Ammon's horn (tissue), 1 donor: ENCODE measurements at places on chromosomes 5 and 9.
A peak's percentile ranks its signal among the peaks of the same experiment; 100 is the strongest.

DNA sequence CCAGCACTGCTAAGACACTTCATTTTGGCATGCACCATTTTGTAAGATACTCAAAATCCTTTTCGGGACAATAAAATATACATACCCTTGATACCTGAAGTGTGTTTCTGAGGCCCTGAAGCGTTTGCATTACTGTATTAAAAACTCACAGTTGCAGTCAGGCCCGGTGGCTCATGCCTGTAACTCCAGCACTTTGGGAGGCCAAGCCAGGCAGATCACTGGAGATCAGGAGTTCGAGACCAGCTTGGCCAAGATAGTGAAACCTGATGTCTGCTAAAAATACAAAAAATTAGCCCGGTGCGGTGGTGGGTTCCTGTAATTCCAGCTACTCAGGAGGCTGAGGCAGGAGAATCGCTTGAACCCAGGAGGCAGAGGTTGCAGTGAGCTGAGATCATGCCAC is 2.5 kb upstream of the EIF4EBP3 start:
- no peak for DNase-seq

DNA sequence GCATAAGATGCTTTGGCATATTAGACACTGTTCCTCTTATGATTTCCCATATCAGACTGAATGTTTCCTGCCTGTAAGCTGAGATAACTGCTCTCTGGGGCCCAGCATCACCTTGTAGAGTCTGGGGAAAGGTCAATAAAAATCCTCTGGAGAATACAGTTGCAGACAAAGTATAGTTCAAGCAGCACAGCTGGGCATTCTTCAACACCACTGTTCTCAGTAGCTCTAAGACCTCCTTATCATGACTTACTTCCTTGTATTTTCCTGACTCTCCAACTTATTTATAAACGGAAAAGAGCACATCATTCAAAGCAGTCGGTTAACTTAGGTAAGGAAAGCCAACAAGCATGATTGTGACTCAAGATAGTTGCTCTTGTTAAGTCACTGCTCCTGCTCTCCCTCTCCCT is 208.7 kb upstream of the RASEF start:
- no peak for DNase-seq

DNA sequence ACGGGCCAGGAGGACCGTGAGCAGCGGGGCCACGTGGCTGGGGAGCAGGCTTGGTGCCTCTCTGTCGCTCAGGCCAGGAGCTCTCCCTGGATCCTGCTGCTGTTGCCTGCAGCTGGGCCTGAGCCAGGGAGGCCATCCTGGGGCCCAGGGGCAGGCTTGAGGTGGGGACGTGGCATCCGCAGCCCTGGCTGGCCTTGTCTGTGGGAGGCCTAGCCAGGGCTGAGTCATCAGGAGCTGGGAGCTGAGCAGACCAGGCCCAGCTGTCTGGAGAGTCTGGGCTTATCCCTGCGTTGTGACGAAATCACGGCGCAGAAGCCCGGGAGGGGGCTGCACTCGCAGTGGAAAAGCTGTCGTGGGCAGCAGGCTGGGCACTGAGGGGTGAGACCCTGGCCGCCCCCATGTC is 138.8 kb upstream of the COL5A1 start:
- DNase-seq: peak; percentile 32

- no peak for DNase-seq
Measured at GRCh38 chr5:55634866-55635265, 77.3 kb downstream of the SLC38A9 start.

GRCh38 chr5:120843390-120843980 is 379.4 kb downstream of the PRR16 start:
- no peak for DNase-seq

DNA sequence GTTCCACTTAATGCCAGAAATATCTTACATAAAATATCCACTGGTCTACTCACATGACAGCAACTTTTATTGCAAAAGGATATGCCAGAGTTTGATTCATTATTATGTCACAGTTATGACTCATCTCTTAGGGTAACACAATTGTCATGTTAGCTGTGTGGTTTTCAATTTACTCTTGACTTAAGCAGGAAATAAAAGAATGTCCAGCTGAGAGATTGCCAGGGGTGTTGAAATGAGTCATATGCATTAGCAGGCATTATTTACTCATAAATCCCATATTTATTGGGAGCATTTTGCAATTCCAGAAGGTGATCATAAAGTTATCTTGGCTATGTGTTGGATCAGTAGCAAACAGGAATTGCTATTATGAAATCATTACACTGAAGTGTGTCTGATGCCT is 1164.6 kb upstream of the CDH18 start:
- DNase-seq: no peak

DNA sequence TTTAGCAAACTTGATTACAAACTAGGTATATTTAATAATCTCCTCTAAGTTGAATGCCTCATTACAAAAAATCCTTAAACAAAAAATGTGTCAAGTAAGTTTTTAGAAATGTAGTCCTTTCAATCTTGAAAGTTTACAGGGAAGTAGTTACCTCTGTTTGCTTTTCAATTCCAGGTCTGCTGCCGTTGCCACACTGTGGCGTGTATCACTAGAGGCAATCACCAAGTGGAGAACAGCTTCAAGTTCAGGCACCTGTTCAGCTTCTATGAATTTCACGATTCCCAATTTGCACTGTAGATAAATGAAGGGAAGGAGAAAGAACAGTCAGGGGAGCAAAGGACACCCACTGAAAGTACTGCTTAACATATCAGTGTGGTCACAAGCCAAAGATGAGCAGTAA is 51.1 kb downstream of the ECPAS start:
- DNase-seq: no peak

GRCh38 chr9:131422241-131422792 is 28.4 kb downstream of the PRRC2B start:
- DNase-seq: no peak

DNA sequence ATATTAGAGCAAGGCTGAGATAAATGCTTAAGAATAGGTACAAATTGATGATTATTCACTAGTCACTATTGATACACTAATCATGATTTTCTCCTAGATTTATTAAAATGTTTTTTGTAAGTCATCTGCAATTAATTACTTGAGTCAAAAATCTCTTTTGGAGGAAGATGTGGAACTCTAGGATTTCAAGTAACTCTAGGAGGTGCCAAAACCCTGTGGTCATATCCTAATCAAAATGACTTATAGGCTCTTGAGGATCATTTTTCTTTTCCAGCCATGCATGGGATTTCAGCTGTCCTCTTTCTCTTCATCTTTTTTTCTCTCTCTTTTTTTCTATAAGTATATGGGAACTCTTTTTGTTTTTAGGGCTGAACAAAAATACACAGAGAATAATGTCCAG is 141.8 kb upstream of the CD180 start:
- DNase-seq: no peak

DNA sequence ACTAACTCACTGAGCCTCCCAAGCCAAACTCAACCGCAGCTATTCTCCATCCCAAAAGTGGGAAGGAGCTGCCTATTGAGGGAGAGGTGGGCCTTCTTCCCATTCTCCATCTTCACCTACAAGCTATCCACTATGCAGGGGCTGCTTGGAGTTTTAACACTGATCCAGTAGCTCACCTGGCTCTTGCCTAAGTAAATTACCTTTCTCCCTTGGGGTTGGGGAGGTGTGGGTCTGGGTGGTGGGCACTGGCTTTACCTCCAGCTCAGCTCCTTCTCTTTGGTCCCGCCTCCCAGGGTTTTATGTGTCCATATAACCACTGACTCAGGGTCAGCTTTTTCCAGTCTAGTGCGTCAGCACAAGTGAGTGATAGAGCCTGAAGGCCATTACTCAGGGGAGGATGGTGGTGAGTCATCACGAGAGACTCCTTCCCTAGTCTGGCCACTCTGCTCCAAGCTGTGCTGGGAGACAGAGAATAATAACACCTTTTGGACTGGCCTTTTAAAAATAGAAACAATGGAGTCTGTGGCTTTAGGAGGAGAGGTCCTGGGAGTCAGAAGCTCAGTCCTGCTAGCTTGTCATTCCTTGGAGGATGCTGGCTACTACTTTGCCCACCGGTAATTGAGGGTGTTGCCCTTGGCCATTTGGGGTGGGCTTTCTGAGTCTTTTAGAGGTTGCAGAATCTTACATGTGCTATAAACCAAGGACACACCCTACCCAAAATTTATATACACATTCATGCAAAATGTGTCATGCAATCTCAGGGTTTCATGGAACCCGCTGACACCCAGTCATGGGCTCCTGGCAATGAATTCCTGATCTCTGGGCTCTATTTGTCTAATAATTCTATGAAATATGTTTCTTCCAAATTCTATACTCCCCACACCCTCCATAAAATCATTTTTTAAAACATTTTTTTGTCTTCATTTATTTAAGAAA is 35.6 kb upstream of the ATP6V1G1 start:
- no peak for DNase-seq

- no peak for DNase-seq
Measured at GRCh38 chr5:3509290-3509689, 86.3 kb upstream of the IRX1 start.

GRCh38 chr9:89839449-89839848 is 234.6 kb downstream of the GADD45G start:
- DNase-seq: no peak

DNA sequence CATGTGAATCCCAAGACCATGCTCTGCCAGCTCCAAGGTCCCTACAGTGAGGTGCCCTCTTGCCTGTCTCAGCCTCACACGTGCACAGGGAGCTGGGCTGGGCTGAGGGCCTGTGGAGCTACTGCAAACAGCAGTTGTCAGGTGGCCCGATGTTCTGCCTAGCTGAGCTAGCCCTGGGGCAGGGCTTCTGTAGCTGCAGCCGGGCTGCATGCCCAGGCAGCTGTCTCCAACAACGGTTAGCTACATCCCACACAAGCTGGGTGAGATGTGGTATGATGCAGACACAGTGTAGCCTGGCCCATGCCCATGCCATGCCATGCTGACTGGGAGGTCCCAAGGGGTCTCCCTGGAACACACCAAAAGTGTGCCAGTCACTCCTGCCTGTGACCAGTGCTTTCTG is 62.0 kb downstream of the MACROH2A1 start:
- DNase-seq: peak; percentile 63

- no peak for DNase-seq
Measured at GRCh38 chr9:76351006-76351405, 43.2 kb downstream of the RFK start.

- DNase-seq: no peak
Measured at GRCh38 chr5:126449751-126450271, 26.6 kb downstream of the GRAMD2B start.

GRCh38 chr5:115842089-115842935 is 577 bp downstream of the AP3S1 start:
- peak; percentile 71 for DNase-seq

GRCh38 chr5:141420855-141421488 is at the start of gene PCDHGA11:
PCDHGA11 (plus strand) TSS chr5:141421051; CDS start chr5:141421228, 177 bp downstream.
- DNase-seq: no peak

DNA sequence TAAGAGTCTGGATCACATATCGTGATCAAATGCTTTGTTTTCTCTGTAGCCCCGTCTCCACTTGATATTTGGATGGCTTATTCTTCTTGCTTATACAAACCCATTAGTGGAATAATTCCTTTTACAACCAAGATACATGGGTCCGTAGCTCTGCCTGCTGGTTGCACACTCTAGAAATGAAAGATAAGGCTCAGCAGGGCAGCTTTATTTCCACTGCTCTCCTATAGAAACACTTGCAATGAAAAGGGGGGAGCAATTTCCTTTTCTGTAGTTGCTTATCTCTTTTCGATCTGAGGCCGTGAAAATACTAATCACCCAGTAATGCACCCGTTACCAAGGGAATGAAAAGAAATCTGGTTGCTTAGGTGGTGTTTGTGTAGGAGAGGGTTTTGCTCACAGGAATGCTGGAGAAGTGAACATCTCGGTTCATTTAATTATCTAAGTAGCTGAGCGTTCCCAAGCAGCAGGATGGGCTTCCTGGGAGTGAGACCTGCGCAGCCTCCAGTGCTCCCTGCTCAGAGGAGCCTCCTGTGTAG is 131.7 kb downstream of the ADAMTS16 start:
- peak; percentile 24 for DNase-seq

DNA sequence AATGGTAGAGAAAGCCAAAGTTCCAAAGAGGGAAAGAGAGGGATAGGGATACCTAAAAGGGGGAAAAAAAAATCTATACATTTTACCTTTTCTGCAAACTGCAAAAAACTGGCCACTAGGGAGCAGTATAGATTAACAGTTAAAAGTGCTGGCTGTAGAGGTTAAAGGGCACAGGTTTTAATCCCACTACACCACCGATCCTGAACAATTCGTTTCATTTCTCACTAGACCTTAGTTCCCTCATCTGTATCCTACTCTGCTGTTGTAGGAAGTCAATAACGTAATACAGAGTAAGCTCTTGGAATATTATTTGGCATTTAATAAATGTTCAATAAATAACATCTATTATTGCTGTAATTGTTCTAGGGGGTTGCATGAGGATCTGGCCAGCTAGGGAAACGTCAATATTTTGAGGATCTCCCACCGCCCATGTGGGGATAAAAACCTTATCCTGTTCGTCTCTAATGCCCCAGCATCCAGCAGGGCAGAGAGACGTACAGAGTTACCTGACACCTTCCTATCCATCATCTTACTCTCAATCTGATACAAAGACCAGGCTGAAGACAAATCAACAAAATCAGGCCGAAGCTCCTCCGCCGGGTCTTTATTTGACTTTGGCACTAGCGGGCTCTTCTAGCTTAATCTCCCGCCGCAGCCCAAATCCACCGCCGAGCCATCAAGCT is 757 bp downstream of the CDC26 start:
- peak; percentile 47 for DNase-seq

- DNase-seq: no peak
Measured at GRCh38 chr9:22142671-22143070, 133.6 kb upstream of the CDKN2B start.

DNA sequence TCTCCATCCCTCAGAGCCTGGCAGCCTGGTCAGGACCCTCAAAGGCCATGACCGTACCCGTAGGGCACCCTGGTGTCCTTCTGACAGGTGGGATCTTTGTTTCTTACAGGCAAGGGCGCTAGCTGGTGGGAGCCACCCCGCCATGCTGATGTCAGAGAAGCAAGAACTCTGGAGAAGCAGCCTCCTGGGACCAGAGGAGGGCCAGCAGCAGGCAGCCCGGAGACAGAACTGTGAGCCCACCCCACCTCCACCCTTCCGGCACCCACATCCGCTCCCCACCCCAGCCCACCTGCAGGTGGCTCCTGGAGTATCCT is 42.2 kb upstream of the IL17B start:
- DNase-seq: no peak

- no peak for DNase-seq
Measured at GRCh38 chr9:110114859-110115201, 93.1 kb downstream of the C9orf152 start.

GRCh38 chr5:10424124-10424731 is 17.5 kb upstream of the ROPN1L start:
- DNase-seq: peak; percentile 81

DNA sequence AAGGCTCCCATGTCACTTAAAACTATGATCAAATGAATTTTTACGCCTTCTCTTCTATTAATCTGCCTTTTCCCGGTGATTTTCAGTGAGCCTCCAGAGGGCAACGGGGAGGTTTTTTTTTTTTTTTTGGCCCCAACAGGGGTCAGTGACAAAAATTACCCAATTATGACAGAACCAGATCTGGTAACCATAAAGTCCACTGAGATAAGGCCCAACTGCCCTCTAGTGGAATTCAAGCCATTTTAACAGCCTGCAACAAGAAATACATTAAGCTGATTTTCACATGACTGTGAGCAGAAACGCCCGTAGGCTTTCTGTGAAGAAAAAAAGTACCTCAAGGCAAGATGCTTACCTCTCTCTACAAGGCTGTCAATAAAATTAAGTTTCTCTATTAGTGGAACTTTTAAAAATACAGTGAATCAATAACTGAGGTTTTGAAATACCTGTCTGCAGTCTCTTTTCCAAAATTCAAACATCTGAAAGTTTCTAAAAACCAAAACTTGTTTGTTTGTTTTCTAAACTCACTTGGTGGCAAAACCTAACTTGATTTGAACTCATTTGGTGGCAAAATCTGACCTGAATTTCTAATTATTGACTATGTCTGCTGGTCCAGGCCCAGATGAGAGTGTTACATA is 49.7 kb upstream of the FST start:
- peak; percentile 11 for DNase-seq

GRCh38 chr5:6389397-6389796 is 11.1 kb upstream of the MED10 start:
- DNase-seq: no peak
